ENCODE measurements at places on chromosomes 16 and 17.

DNA sequence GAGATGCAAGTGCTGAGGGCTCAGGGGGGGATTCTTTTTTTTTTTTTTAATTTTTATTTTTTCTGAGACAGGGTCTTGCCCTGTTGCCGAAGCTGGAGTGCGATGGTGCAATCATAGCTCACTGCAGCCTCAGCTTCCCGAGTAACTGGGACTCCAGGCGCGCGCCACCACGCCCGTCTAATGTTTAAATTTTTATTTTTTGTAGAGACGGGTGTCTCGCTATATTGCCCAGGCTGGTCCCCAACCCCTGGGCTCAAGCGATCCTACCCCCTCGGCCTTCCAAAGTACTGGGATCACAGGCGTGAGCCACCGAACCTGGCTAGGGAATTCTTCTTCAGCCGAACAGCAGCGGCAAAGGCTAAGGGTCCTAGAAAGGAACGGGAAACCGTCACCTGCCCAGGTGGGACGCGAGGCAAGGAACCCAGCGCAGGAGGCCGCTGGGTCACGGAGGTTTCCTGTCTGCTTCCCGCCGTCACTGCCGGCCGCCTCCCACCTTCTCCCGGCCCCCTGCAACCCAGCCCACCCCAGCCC lies 13.3 kb upstream of the OR1F1 start:
- DNase-seq: no peak

- no peak for DNase-seq
Measured at GRCh38 chr16:55773859-55774549, 58.9 kb downstream of the CES1 start.

DNA sequence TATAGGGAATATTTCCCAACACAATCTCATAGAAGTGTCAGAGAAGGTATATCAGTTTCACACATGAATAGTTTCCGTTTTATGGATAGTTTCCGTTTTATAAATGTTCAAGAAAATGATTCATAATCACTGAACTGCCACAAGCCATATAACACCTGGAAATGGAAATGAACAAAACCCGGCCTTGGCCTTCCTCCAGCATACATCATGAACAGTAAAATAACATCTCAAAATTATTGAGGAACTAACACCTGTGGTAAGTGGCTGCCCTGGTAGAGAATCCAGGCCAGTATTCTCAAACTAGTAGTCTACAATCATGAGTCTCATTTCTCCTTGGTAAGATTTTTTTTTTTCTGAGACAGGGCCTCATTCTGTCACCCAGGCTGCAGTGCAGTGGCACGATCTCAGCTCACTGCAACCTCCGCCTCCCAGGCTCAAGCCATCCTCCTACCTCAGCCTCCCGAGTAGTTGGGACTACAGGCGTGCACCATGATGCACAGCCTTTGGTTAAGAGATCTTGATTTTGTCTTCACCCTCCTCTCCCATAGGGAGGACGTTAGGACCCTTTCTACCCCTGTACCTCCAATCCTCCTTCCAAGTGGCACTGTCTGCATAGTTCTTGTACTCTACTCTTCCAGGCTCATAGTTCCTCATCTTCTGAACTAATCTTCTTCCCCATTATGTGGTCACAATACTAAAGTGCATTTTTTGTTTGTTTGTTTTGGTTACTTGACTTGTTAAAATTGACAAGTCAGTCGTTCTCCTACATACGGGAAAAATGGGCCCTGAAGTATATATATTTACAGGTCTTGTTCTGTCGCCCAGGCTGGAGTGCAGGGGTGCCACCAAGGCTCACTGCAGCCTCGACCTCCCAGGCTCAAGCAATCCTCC lies 15.0 kb upstream of the RGS9 start:
- DNase-seq: no peak

DNA sequence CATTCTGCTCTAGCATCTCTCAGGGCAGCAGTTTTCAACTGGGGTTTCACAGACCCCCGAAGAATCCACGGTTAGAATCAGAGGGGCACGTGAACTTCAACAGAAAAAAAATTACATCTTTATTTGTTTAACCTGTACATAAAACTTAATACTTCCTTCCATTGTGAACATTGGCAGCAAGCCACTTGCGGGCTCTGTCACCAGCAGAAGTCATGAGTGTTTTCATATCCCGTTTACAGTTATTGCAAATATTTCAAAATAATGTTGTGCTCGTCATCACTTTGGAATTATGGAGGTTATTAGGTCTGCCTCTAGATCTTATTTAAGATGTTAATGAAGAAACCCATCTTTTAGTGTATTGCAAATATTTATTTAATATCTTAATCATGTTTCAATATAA lies 109.8 kb downstream of the SDR42E1 start:
- no peak for DNase-seq

- peak; percentile 57 for DNase-seq
Measured at GRCh38 chr16:17828012-17828411, 357.3 kb upstream of the XYLT1 start.

GRCh38 chr17:6752068-6752909 lies 3.6 kb upstream of the XAF1 start:
- DNase-seq: peak; percentile 100

DNA sequence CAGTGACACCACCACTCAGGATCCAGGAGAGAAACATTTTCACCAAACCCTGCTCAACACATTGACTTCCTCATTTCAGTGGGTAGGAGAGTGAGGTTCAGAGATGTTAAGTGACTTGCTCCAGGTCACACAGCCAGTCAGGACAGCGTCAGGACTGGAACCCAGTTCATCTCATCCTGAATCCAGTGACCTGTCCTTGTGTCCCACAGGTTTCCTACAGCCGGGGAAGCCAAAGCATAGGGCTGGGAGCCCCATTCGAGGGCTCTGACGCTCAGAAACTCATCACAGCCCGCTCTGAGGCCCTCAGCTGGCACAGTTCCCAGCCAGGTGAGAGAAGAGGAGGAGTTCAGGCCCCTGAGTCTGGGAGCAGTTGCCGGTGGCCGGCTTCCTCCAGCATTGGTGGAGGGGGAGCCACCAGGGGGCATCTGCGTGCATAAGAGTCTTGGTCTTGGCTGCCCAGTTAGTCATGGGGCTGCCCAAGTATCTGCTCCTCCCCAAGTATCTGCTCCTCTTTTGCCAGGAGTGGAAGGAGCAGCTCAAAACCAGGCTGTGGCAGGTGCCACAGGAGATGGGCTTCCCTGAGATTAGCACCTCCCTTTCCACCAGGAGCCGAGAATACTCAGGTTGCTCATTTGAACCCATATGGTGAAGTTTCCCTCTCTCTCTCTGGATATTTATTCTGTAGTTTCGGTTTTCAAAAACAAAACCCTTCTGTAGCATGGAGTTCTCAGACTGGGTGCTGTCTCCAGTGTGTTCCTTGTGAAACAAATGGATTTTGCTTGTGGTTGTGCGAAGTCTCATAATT lies 56.0 kb downstream of the TNFRSF13B start:
- no peak for DNase-seq

DNA sequence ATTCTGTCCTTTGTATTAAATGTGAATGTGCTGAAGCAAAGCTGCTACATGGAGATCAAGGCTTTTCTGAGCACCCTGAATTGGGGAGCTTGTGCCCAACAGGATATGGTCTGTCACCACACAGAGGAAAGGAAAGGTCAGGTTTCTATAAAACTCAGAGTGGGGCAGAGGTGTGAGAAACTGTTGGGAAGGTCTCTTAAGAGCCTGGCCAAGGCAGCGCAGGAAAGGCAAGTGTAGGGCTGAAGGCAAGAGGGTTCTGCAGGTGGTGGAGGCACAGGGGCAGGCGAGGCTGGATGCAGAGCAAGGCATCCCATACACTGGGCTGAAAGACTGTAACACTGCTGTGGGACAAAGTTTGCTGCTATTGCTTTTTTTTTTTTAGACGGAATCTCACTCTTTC lies 8.1 kb downstream of the COX6A2 start:
- DNase-seq: no peak

DNA sequence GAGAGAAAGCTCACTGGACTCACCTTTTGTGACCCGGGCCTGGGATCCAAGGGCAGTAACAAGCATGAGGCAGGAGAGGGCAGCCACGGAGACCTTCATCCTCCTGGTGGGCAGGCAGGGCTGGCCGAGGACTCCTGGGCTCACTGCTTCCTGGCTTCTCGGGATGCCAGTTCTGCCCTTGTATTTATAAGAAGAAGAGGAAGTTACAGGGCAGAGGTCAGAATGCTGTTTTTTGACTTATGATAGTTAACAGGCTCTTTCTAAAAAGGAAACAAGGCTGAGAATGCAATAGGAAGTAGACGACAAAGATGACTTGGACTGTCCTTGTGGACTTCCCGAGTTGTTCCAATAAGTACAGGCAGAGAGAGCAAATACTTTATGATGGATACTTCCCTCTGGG lies at the start of gene CCL23:
CCL23 (minus strand) TSS at position 174 of the 400 bp plus-strand sequence; CDS start at position 99, 75 bp downstream.
- DNase-seq: no peak

GRCh38 chr17:28887871-28888471 lies 9.6 kb downstream of the FLOT2 start:
- no peak for DNase-seq

DNA sequence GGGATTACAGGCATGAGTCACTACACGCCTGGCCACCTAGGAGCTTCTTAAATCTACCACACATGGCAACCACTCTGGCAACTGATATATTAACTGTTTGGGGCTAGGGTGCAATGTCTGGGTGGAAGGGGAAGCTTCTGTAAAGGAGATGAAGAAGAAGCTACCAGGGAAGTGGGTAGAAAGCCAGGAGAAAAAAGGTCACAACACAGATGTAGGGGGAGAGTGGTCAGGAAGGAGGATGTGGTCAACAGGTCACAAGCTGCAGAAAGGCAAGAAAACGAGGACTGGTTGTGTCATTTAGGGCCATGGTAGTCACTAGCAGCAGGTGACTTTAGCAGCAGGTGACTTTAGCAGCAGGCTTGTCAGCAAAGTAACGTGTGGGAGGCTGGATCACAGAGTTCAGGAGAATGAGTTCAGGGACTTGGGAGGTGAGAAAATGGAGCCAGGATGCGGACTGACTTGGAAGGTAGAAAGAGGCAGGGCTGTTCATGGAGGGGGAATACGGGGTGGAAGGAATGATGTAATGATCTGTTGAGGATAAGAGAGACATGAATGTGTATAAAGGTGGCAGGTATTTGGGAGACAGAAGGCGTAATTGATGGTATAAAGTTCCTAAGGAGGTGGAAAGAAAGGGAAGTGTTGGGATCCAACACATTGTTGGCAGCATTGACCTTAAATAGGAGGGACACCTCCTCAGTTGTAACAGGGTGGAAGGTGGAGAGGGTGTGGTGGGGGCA lies 16.3 kb upstream of the WFIKKN2 start:
- no peak for DNase-seq

GRCh38 chr17:81460856-81461460 lies 51.6 kb downstream of the ACTG1 start:
- DNase-seq: no peak

DNA sequence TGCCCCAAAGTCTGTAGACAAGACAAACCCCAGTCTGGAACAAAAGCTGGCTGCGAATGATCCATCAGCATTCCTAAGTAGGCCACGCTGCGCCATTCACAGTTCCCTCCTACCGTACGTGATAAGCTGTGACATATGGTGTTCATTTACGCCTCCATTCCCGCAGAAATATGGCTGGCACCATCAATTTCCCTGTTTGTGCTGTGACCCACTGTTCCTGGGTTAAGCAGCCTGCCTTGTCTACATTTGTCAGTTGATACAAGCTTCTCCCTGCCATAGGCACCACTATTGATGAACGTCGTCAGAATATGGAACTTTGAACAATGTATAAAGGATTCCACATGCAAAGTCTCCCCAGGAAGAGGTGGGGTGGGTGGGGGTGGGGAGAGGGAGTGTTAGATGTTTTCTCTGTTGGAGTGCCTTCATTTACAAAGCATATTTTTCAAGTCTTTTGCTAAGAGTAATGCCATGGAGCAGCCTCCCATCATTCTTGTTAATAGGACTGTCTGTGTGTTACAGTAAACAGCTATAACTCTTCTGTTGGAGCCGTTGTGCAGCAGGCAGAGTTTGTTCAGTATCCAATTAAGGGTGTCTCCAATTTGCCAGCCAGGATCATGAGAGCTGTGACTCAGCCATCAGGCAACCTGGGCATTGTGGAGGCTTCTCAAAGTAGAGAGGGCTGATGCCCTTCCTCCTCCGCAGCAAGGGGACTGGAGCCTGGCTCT lies 294.6 kb downstream of the TMEM114 start:
- no peak for DNase-seq

GRCh38 chr16:21126518-21126917 lies 24.1 kb downstream of the DNAH3 start:
- DNase-seq: no peak

- DNase-seq: no peak
Measured at GRCh38 chr17:64498308-64499203, 1.7 kb upstream of the POLG2 start.

GRCh38 chr17:82239401-82239925 lies 10.6 kb downstream of the SLC16A3 start:
- no peak for DNase-seq

Measured in GM04503 (cell line).